Fibroblast of skin of right quadriceps (primary cell): ENCODE measurements at places on chromosomes 6 and 20.

DNA sequence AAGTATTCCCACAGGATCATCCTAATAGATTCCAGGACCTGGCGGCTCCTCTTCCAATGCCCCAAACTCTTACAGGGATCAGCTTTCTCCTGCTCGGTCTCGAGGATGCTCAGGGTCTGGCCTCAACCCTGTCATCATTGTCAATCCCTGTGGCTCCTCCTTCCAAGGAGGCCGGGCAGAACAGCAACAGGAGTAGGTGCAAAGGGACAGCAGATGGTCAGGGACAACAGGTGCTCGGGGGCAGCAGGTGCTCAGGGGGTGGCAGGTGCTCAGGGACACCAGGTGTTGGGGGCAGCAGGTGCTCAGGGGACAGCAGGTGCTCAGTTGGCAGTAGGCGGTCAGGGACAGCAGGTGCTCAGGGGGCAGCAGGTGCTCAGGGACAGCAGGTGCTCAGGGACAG, 84.8 kb downstream of the TTLL2 start:
- no peak for DNase-seq

DNA sequence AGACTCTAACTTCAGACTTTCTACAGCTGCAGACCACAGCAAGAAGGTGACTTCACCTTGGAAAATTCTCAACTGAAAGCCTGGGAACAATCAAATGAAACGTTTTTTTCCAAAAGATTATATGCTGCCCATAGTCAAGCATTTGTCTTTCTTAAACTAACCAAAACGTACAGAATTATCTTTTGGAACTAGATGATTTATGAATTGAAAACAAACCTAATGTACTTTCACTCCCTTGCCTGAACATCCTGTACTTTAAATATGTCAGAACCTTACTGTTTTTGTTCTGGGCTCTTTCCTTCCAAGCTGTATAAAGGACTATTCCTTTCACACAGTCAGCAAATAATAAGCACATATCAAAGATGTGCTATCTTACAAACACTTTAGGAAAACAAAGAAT, 62.4 kb upstream of the TNFAIP3 start:
- DNase-seq: no peak

- DNase-seq: peak; percentile 81
These were observed 238.2 kb upstream of the PRND start for GRCh38 chr20:4483486-4483885.

- no peak for DNase-seq
These were observed 714 bp upstream of the RTEL1 start for GRCh38 chr20:63657260-63657936.

DNA sequence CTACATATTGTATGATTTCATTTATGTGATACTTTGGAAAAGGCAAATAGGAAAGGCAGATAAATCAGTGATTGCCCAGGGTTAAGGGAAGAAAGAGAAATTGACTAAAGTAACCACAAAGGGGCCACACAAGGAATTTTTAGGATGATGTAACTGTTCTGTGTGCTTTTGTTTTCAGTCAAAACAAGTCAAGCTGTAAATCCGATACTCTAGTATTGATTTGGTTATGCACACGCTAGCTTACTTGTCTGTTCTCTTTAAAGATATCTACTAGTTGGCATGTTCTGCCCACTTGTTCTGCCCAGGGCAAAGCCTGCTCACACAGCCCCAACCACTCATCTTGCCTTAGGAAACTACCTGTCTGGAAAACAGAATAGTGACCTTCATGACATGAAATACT, 6.4 kb downstream of the FBXL4 start:
- no peak for DNase-seq

DNA sequence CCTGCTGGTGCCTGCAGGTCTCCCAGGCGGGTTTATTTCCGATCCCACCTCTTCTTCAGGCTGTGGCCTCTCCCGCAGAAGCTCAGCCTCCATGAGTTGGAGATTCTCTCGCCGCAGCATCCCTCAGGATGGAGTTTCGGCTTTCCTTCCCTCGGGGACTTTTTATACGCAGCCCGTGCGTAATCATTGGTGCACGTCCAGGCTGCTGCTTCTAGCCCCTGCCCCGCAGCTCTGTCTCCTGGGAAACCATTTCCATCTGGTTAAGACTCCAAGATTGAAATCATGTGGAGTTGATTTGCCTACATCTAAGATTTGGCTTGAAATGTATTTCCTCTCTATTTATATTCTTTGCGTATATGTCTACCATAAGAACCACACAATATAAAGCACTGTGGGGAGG, 46.7 kb upstream of the CARMIL1 start:
- peak; percentile 95 for DNase-seq

- no peak for DNase-seq
These were observed 80.6 kb upstream of the PAK5 start for GRCh38 chr20:9919271-9920014.

DNA sequence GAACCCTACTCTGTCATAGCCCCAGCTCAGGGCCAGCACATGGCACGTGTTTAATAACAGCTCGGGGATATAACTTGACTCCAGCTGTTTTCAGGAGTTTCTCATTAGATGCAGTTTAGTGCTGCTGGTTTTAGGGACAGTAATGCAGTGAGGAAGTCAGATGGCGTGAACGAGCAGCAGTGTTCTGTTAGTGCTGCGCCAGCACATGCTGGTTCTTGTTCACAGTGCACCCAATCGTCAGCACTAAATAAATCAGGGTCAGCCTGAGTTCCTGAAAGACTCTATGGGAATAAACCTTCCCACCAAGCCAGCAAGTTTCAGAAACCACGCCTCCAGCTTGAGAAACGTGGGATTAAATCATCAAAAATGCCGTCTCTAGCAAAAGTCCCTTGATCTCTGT, 235.9 kb upstream of the SUPT3H start:
- peak; percentile 92 for DNase-seq

GRCh38 chr6:140641412-140641811, 1267.0 kb upstream of the CITED2 start:
- DNase-seq: no peak
